Brain (organoid and tissue), 16 donors: ENCODE measurements at places on chromosomes 7 and 10. TPM values are rescaled to one million over a fixed set of nuclear protein-coding genes. Genes with fewer than 3 reads are reported as not detected.

DNA sequence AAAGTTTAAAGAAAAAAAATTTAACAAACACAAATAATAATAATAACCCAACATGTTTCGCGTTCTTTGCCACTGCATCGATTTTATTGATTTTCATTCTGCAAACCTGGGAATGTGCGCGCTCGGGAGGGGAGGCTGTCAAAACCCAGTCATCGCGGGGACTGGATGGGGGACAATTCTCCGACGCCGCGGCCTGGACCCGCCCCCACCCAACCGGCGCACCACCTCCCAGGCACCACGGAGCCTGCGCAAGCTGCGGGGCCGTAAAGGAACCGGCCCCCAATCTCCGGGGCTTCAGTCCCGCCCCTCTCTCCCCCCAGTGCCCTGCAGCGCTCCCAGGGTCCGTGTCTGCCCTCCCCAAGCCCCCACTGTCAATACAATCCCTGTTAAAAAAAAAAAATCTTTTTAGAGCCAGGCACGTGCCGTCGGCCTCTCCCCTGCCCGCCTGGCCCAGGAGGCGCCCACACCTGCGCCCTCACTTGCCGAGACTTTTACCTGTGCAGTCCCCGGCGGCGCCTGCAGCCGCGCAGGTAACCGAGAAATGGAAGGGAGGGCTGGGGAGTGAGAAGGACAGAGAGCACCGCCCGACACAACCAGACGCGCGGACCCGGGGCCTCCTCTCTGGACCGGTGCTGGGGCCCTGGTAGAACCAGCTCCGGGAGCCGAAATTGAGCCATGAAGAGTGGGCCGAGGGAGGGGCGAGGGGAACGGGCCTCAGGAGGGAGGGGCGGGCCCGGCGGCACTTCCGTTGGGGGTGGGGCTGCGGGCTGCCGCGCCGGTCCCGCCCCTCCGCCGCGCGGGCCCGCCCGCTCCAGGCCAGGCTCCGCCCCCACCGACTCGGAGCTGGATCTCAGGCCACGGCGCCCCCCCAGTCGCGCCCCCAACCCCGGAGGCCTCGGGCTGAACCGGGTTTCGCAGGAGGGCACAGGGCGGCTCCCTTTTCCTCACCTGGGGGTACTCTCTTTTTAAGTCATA, 7.6 kb upstream of the ZNF503 start:
- DNase-seq, result peak; percentile 38

- no peak for DNase-seq
Observed at GRCh38 chr7:1209097-1209496, 23.6 kb upstream of the UNCX start.

The RSPH10B2 gene
- polyA plus RNA-seq, result not detected

The SLC13A4 gene
- 7.1 TPM for polyA plus RNA-seq

- no peak for DNase-seq
Observed at GRCh38 chr10:97347317-97347716, 12.8 kb upstream of the FRAT2 start.

DNA sequence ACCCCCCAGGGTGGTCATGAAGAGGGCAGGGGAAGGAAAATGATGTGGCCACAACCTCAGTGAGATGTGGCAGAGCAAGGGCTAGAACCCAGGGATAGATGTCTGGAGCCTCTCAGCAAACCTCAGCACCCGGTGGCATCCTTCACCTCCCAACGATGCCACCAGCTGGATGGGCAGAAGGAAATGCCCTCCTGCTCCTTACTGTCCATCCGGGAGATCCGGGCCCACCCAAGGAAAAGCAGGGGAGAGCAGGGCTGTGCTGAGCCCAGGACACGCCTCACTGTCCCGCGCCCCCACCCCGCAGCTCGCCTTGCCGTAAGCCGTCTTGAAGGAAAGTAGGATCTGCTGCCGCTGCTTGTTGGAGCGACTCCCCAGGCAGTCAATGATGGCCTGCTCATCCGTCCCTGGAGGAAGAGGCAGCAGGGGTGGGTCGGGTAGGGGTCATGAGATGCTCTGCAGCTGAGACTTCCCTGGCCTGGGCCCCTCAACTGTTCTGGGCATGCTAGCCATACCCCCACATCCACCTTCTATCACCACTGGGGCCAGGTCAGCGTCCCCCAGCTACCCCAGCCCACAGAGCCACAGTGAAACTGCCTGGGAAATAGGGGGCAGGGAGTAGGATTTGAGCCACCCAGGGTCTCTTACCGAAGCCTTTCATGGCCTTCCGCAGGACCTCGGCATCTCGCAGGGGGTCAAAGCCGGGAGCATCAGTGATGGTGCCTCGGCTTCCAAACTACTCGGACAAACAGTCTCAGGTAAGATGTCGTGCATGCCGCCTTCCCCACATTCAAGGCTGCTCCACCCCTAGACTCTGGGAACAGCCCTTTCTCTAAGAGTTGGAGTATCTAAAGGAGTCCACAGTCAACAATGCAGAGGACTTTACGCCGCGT, 34.3 kb downstream of the PLAC9 start:
- DNase-seq, result no peak

DNA sequence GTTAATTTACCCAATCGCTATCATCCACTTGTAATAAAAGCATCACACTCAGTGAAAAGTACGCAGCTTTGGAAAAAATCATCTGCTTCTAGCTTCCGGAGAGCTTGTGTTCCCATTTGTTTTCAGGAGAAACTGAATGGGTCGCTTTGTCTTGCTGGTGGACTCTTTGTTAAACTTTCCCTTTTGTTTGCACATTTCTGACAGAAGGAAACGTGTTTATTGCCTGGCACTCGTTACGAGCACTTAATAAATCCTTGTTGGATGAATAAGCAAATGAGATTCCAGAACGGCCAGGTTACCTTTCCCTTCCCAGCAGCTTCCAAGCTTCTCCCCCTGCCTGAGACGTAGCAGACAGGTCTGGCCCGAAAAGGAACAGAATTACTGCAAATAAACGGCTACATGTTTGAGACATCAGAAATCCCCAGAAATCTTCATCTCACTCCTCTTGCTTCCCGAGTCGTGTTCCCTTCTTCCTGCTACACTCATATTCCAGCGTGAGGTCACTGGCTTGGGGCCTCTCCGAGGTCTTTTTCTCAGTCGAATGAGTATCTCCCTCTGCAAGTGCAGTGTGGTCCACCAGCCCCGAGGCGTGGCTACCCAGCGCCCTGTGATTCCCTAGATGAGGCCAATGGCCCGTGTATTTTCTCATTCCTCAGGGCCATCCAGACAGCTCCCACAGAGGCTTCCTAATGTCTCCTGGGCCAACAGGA, 167.2 kb downstream of the FRMD4A start:
- peak; percentile 47 for DNase-seq

The SRI gene
- 133 TPM for polyA plus RNA-seq

GRCh38 chr7:154696556-154696955, 306.4 kb downstream of the PAXIP1 start:
- no peak for DNase-seq

DNA sequence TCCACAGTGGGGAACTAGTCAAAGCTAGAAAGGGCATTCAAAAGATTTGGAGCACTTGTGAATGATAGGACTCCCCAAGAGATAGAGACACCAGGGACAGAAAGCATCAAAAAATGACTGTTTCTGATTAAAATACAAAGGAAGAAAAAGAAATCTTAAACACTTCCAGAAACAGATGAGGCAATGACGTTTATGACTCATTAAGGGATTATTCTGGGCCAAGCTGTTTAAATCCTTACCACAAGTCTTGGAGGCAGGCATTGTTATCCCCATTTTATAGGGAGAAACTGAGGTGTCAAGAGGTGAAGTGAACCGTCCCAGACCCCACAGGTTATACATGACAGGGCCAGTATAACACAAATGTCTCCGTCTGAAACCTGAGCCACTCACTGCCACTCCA, 68.3 kb upstream of the AMPH start:
- DNase-seq, result no peak

DNA sequence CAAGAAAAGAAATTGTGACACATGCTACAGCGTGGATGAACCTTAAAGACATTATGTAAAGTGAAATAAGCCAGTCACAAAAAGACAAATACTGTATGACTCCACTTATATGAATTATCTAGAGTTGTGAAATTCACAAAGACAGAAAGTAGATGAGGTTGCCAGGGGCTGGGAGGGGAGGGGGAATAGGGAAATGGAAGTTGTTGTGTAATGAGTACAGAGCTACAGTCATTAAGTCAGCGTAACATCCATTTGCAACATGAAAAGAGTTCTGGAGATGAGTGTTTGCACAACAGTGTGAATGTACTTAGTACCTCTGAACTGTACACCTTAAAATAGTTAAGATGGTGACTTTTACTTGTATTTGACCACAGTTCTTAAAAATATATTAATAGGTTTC, 112.1 kb upstream of the CDK1 start:
- no peak for DNase-seq

GRCh38 chr10:77289027-77289501, 348.5 kb downstream of the KCNMA1 start:
- no peak for DNase-seq

The FAM25A gene
- not detected for polyA plus RNA-seq

- DNase-seq, result no peak
Observed at GRCh38 chr7:16083931-16084330, 337.4 kb downstream of the CRPPA start.

GRCh38 chr7:124366118-124366517, 333.3 kb upstream of the TMEM229A start:
- no peak for DNase-seq

The SORBS1 gene
- 21.1 TPM for polyA plus RNA-seq

DNA sequence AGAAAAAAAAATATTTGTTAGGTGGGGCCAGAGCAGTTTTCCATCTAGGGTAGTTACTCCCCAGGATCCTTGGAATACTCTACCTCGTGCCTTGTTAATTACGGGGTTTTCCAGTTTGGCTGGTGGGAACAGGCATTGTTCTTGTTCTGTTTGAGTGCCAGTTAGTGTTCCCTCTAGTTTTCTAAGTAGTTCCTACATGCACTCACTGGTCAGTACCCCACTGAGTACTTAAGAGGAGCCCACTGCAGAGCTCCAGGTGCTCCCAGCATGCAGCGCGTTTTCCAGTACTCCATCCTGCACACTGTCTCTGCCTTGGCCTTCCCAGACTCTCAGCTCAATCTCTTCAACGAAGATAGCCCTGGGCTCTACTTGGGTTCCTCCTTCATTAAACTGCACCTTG, 58.0 kb downstream of the AHCYL2 start:
- no peak for DNase-seq

DNA sequence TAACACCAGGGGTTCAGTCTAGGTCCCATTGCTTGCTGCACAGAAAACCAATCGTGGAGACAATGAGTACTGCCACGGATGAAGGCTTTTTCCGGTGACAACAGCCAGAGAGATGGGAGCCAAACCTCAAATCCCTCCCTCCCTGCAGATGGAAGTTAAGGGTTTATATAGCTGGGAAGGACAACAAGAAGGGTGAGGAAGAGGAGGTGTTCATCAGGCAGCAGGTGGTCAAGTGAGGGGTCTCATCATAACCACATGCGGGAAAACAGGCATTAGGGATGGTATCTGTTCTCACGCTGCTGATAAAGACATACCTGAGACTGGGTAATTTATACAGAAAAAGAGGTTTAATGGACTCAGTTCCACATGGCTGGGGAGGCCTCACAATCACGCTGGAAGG, 91.3 kb downstream of the MKX start:
- DNase-seq, result no peak

GRCh38 chr10:94038024-94038423, 44.3 kb downstream of the PLCE1 start:
- DNase-seq, result no peak

The HSPA12A gene
- 11.6 TPM for polyA plus RNA-seq

- no peak for DNase-seq
Observed at GRCh38 chr7:2876031-2876731, 32.1 kb upstream of the GNA12 start.

DNA sequence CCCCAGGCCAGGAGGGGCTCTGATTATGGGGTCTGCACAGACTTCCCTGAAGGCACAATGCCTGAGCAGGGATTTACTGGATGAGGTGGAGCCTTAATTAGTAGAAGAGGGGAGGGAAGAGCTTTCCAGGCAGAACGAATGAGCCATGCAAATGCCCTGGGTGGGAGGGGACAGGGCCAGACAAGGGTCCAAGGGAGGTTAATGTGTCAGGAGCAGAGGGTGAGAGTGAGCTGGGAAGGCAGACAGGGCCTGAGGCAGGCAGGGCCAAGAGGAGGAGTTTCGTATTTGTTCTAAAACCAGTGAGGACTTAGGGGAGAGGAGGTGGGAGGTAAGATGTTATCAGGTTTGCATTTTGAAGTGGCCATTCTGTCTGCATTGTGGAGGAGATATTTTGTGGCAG, 65.3 kb downstream of the NPY start:
- DNase-seq, result no peak

The GPR37 gene
- polyA plus RNA-seq, result 63.7 TPM

GRCh38 chr7:51246258-51247245, 70.1 kb downstream of the COBL start:
- DNase-seq, result peak; percentile 49
